ENCODE measurements at places on chromosomes 6 and 20. TPM values are rescaled to one million over a fixed set of nuclear protein-coding genes. Genes with fewer than 3 reads are reported as not detected.

TPD52L1 gene
- 9.7 TPM for total RNA-seq

DNA sequence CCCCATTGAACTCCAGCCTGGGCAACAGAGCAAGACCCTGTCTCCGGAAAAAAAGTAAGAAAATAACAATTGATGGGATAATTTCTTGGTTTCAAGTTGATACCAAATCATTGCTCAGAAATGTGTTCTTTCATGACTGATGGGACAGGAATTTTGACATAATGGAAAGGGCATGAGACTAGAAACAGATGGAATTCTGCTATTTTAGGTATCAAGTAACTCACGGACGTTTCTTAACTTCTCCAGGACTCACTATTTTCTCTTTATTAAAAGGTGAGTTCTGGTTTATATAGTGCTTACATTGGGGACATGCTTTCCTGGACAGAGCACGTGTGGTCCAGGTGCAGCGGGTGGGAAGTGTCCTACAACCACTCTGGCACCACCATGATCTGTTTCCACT lies 6.0 kb upstream of the DSP start:
- no peak for DNase-seq

- peak; percentile 78 for DNase-seq
Measured at GRCh38 chr6:17965397-17965796, 22.0 kb downstream of the KIF13A start.

FAM83C gene
- not detected for total RNA-seq

MRAP2 gene
- total RNA-seq, result not detected

- DNase-seq, result no peak
Measured at GRCh38 chr6:42851599-42851998, 27.8 kb upstream of the RPL7L1 start.

GRCh38 chr20:10686356-10687133 lies 12.7 kb upstream of the JAG1 start:
- no peak for DNase-seq

- no peak for DNase-seq
Measured at GRCh38 chr6:41615311-41615710, 23.0 kb upstream of the MDFI start.

DNA sequence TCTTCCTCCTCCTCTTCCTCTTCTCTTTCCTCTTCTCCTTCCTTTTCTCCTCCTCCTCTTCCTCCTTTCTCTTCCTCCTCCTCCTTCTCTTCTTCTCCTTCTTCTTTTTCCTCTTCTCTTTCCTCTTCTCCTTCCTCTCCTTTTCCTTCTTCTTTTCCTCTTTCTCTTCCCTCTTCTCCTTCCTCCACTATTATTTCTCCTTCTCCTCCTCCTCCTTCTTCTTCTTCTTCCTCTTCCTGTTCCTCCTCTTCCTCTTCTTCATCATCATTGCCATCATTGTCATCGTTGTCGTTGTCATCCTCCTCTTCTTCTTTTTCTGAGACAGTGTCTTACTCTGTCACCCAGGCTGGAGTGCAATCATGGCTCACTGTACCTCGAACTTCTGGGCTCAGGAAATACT lies 256.3 kb upstream of the SOX4 start:
- DNase-seq, result no peak

GCLC gene
- total RNA-seq, result 25.8 TPM

DNA sequence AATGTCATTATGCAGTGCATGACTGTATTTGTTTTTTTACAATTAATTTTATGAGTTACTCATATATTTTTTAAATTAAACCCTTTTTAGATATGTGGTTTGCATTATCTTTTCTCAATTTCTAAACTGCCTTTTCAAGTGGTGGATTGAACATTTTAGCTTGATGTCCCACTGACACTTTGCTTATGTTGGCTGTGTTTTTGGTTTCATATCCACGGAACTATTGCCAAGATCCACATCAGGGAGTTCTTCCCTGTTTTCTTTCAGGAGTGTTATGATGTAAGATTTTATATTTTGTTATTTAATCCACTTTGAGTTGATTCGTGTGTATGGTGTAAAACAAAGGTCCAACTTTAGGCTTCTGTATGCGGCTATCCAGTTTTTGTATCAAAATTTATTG lies 1144.9 kb upstream of the EYS start:
- no peak for DNase-seq

GRCh38 chr6:31143148-31143547 lies 4.3 kb upstream of the PSORS1C2 start:
- DNase-seq, result peak; percentile 67

DNA sequence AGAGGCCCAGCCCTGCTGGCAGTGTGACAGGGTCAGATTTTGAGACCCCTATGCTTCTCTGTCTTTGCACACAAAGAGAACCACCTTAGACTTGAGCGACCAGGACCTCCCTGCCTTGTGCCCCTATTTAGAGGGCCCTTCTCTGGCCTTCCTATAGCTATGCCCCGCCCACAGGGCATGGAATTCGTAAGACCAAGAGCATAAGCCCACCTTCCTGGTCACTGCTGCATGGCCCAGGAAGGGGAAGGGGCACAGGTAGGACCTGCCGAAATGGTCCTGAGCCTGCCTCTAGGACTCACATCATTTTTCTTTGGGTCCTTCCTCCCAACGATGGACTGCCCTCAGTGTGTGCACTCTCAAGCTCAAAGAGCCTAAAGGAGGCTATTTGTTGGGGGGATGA lies 65.1 kb upstream of the SRSF6 start:
- no peak for DNase-seq

ME1 gene
- 39.7 TPM for total RNA-seq

- DNase-seq, result peak; percentile 77
Measured at GRCh38 chr20:48657426-48658197, 170.2 kb downstream of the PREX1 start.

- no peak for DNase-seq
Measured at GRCh38 chr6:33619166-33619840, 1.8 kb upstream of the ITPR3 start.

GRCh38 chr6:3457710-3458602 lies 1.1 kb upstream of the SLC22A23 start:
- no peak for DNase-seq

CTSZ gene
- total RNA-seq, result 92.1 TPM

- peak; percentile 79 for DNase-seq
Measured at GRCh38 chr6:81683912-81684311, 68.6 kb downstream of the TENT5A start.

DNA sequence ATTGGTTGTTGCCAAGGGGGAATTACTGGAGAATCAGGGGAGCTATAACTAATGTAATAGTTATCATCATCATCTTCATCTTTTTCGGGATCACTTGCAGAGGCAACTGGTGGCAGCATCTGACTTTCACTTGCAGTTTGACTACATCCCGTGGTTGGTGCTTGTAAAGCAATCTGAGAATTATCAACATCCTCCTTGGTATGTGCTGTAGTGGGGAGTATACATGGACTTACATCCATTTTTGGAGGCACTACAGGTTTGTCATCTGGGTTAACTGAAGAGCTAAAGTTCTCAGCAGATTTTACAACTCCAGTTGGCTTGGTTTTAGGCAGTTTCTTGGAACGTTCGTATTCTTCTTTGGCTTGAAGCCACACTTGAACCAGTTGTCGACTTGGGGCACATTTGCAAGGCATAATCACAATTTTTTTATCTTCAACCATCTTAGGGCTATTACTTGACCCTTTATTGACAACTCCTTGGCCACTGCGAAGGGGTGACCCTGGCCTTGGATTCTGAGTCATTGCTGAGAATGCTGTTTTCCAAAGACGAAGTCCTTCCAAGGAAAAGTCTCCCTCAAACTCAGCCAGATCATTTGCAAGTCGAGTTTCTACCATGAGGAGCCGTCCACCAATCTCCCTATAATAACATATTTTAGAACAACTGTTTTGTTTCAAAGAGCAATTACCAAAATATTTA lies 115.5 kb downstream of the REV3L start:
- DNase-seq, result no peak

- DNase-seq, result no peak
Measured at GRCh38 chr6:134564705-134565104, 246.8 kb upstream of the SGK1 start.

DNA sequence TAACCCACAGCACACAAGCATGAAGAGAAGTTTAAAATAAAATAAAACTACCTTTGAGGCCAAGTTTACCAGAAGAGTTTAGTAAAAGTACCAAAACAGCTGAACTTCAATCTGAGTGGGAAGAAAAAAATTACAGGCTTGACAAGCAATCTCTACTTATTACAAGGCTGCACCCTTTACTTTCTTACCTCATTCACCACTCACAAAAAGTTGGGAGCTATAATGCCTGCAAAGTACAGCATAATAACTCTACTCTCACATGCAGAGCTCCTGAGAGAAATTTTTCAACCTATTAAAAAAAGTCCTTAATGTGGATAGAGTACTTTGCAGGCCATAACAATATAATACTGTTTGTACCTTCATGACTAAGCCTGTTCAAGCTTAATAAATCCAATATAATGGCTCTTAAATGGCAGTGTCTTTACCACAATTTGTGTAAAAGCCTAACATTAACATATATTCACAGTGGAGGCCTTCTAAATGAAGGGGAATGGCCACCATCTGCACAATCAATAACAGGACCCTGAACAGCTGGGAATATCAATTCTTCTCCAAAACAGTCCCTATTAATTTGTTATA lies 103.1 kb downstream of the DST start:
- no peak for DNase-seq

GRCh38 chr6:166955865-166956443 lies 396 bp downstream of the RNASET2 start:
- no peak for DNase-seq

DNA sequence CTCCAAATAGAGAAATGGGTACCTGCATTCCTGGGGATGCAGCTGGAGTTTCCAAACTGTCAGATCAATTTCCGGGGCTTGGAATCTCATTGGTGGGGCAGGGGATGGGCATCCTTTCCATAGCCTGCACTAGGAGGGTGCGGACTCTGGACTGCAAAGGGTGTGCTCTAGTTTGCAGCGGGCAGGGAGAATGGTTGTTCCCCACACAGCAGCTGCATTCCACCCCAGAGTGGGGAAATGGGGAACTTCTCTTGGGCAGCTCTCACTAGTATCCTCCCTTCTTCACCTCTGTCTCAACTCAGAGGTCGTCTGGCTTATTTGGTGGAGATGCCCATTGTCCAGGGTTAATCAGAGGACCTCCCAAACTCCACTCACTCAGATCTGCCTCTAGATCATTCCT lies 34.5 kb upstream of the CDKN1A start:
- DNase-seq, result no peak

DOK5 gene
- 1.3 TPM for total RNA-seq

- DNase-seq, result peak; percentile 52
Measured at GRCh38 chr20:48189181-48189580, 403.9 kb upstream of the SULF2 start.

DNA sequence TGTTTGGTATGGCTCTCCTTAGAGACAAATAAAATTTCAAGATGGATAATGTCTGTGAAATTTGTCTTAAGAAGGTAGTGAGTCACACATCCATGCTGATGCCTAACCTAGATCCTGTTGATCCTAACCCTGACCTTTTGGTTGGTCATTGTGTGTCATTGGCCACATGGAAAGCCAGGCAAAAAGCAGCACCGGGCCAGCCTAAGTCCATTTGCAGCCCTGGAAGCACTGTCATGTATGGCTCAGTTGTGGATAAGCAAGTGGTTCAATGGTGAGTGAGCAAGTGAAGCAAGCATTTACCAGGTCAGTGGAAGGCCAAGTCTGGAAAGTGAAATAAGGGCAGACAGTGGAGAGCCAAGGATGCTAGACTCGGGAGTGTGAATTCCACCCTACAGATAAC lies 12.1 kb upstream of the XRN2 start:
- DNase-seq, result peak; percentile 14

PABPC1L gene
- 10.8 TPM for total RNA-seq

Measured in fibroblast of villous mesenchyme (primary cell).